Activated CD4-positive, CD25-positive, alpha-beta regulatory T cell (primary cell): ENCODE measurements at places on chromosomes 7 and 10.

GRCh38 chr10:44195112-44196007 lies 189.5 kb downstream of the CXCL12 start:
- no peak for DNase-seq

DNA sequence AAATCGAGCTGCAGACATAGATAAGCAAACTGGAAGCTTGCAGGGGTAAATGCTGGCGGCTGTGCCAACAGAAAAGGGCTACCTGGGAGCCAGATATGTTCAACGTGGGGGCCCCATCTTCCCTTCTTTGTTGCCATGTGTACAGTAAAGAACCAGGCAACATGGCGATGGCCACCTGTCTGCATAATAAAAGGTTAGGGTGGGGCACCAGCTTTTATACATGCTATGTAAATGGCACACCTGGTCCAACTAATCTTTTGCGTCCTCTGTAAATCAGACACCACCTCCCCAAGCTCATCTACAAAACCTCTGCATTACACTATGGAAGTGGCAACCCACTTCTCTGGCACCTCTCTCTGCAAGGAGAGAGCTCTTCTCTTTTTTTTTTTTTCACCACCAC lies 13.9 kb downstream of the BUD31 start:
- no peak for DNase-seq

GRCh38 chr7:156927571-156928405 lies 21.7 kb upstream of the NOM1 start:
- no peak for DNase-seq

DNA sequence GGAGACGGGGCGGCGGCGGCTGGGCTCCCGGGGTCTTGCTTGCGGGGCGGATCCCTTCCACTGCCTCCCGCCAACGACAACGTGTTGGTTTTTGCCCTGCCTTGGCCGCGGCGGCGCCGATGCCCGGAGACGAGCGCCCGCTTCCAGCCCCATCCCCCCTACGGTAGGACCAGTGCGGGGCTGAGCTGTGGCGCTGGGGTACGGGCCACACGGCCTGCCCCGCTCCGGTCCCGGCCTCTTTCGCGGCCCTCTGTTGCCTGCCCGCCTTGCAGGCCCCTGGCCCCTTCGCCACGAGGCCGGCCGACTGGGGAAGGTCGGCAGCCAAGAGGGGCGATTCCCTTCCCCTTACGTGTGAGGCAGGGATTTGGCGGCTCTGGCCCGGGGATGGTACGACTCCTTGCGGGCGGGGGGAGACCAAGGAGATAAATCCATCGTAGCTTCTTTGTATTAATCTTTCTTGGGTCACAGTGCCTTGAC lies 488 bp downstream of the EIF4H start:
- DNase-seq, result peak; percentile 7

GRCh38 chr10:124591123-124591495 lies 129.5 kb downstream of the LHPP start:
- no peak for DNase-seq

DNA sequence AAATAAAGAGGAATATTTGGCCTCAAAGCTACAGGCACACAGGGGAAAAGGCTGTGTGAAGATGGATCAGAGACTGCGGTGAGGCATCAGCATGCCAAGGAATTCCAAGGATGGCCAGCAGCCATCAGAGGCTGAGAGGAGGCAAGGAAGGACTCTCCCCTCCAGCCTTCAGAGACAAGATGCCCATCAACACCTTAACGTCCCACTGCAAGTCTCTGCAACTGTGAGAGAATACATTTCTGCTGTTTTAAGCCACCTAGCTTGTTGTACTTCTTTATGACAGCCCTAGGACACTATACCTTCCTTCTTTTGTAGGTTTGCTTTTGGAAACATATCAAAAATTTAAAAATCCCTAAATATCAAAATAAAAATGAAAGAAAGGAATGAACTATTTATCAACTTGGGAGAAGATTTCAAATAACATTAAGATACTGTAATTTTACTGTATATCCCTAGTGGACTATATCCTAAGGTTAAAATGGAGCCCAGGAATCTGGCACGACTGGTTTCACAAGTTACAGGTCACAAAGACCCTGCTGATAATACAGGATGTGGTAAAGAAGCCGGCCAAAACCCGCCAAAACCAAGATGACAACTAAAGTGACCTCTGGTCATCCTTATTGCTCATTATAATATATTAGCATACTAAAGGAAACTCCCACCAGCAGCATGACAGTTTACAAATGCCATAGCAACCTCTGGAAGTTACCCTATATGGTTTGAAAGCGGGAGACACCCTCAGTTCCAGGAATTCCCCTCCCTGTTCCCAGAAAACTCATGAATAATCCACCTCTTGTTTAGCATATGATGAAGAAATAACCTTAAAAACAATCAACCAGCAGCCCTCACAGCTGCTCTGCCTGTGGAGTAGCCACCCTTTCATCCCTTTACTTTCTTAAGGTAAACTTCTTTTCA lies 185.2 kb downstream of the AVL9 start:
- DNase-seq, result no peak

DNA sequence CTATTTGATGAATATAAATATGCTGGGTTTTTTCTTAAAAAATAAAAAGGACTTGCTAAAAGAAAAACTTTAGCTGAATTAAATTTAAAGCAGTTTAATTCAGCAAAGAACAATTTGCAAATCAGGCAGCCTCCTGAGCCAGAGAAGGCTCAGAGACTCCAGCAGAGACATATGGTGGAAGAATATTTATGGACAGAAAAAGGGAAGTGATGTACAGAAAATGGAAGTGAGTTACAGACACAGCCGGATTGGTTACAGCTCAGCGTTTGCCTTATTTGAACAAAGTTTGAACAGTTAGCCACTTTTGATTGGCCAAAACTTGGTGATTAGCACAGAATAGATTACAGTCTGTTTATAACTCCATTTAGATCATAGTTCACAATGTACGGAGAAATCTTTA lies 110.3 kb downstream of the GAD2 start:
- DNase-seq, result no peak

GRCh38 chr7:78489476-78490240 lies 691.1 kb downstream of the PHTF2 start:
- no peak for DNase-seq

- DNase-seq, result no peak
These were observed 393.8 kb upstream of the PRKCQ start for GRCh38 chr10:6973899-6974298.

GRCh38 chr10:28728366-28728765 lies 51.0 kb downstream of the BAMBI start:
- DNase-seq, result no peak

DNA sequence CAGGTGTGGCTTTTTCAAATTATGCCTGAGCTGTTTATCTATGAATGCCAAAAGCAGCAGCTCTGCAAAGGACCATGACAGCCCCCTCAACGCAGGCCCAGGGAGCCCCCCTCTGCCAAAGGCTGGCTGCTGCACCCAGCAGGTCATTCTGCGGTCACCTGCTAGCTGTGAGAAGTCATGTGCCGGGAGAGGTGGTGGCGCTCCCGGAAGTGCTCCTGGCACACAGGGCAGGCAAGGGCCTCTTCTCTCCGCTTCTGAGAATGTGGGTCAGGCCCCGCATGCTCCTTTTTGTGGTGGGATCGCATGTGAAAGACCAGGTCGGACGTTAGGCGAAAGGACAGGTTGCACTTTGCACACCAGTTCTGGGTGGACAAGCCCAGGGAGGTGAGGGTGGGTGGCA lies 16.4 kb downstream of the ZNF488 start:
- DNase-seq, result no peak

DNA sequence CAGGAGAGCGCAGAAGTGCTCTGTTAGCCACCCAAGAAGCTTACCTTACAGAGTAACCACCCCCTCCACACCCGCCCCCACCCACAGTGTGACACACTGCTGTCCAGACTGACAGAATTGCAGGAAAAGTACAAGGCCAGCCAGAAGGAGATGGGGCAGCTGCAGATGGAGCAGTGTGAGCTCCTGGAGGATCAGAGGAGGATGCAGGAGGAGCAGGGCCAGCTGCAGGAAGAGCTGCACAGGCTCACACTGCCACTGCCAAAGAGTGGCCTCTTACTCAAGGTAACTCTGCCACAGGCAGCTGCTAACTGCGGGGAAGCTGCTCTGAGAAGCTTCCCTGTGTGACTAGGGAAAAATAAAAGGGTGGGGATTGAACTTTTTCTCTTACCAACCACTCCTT lies 17.6 kb downstream of the CCDC136 start:
- DNase-seq, result no peak

- DNase-seq, result no peak
These were observed 3.1 kb downstream of the PALS2 start for GRCh38 chr7:24576171-24577025.
